ENCODE measurements at places on chromosomes 7 and 10.

GRCh38 chr10:61391281-61391680, 61.9 kb downstream of the TMEM26 start:
- no peaks in the 10 kb centered on the region for H3K27me3 ChIP-seq
- H3K4me1 ChIP-seq, result no peaks in the 10 kb centered on the region

GRCh38 chr10:103276896-103277712, at the start of gene INA:
INA (plus strand) TSS chr10:103277138; CDS start chr10:103277212, 74 bp downstream.
- H3K4me1 ChIP-seq, result no peaks in the 10 kb centered on the region
- peak within 1 kb of the TSS; percentile 41 for H3K4me3 ChIP-seq
- DNase-seq, result no peak
- H3K36me3 ChIP-seq, result no peaks in the 10 kb centered on the region
- H3K27ac ChIP-seq, result no peak within 1 kb of the TSS
- H3K27me3 ChIP-seq, result peaks cover 6% of the 10 kb centered on the region

DNA sequence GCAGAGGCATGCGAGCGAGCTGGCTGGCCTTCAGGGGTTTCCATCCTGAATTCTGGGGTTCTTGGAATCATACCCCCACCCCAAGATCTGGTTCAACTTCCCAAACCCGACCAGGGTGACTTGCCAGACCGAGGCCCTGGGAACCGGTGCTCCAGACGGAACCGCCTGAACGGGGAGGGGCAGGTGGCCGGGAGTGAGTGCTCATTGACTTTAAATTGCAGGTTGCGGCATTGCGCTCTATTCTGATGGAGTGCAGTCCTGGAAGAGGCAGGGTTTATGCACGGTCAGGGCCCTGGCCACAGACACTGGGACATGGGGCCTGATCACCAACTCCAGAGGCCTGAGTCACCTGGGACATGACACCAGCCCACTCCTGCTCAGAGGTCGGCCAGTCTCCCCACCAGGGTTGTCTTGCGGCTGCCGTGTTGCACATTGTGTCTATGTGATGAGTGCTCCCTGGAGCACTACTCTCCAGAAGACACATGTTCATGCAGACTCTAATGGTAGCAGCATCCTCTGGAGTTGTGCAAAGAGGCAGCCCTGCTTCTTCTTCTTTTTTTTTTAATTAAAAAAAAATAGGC, 5.8 kb upstream of the DDIT4 start:
- DNase-seq, result no peak
- H3K27ac ChIP-seq, result no peak overlapping the region
- H3K4me3 ChIP-seq, result no peak overlapping the region
- no peaks in the 10 kb centered on the region for H3K36me3 ChIP-seq
- H3K27me3 ChIP-seq, result no peaks in the 10 kb centered on the region

- H3K36me3 ChIP-seq, result no peaks in the 10 kb centered on the region
- H3K27ac ChIP-seq, result no peak overlapping the region
- DNase-seq, result no peak
- H3K4me3 ChIP-seq, result no peak overlapping the region
- peaks cover 3% of the 10 kb centered on the region for H3K27me3 ChIP-seq
Observed at GRCh38 chr7:116859323-116859722, 3.1 kb upstream of the CAPZA2 start.

- H3K4me3 ChIP-seq, result no peak overlapping the region
- DNase-seq, result no peak
- H3K36me3 ChIP-seq, result no peaks in the 10 kb centered on the region
- H3K27me3 ChIP-seq, result no peaks in the 10 kb centered on the region
- H3K27ac ChIP-seq, result no peak overlapping the region
Observed at GRCh38 chr10:19623321-19623720, 192.9 kb upstream of the PLXDC2 start.

GRCh38 chr7:88522771-88523293, 216.1 kb upstream of the STEAP4 start:
- DNase-seq, result no peak
- H3K4me3 ChIP-seq, result no peak overlapping the region
- no peak overlapping the region for H3K27ac ChIP-seq

DNA sequence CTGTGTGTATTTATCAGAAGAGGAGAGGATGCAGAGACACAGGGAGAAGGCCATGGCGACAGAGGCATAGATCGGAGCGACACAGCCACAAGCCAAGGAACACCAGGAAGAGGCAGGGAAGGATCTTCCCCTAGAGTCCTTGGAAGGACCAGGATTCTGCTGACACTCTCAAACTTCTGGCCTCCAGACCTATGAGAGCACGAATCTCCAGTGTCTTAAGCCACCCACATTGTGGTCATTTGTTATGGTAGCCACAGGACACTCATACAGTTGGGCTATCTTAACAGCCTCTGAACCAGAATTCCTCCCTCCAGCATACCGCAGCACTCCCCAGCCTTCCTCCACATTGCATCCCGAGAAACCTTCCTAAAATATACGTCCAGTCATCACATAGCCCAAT, 367.0 kb upstream of the MGMT start:
- DNase-seq, result no peak
- no peaks in the 10 kb centered on the region for H3K4me1 ChIP-seq
- H3K27ac ChIP-seq, result no peak overlapping the region
- H3K4me3 ChIP-seq, result no peak overlapping the region
- no peaks in the 10 kb centered on the region for H3K36me3 ChIP-seq

DNA sequence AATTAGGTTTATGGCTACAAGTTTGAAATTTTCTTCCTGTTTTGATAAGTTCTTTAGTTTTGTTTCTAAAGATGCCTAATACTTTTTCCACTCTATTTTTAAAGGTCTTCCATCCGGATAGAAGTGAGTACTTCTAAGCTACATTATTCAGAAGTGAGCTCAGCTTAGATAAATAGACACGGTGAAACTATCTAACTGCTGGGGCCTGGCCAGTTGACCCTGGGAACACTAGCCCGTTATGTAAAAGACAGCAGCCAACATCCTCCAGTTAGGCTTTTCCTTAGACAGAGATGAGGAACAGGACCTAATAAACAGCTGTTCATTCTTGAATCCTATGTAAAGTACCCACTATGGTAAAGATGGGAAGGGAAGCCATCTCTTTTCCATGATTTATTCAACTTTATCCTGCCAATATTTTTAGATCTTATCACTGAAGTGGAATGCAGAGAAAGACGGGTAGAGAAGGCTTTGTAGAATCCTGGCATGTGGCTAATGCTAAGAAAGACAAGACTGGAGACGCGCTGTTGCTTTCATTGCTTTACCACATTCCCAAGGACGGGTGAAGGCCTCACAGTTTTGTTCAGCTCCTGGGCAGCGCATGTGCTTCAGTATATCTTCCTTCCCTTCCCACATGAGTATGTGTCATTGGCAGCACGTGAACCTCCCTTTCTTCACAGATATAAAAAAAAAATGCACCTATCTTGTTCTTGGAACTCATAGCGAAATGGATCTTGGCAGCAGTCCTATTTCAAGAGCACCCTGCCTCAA, 340.0 kb upstream of the MEOX2 start:
- no peaks in the 10 kb centered on the region for H3K4me1 ChIP-seq
- H3K36me3 ChIP-seq, result no peaks in the 10 kb centered on the region
- H3K27me3 ChIP-seq, result no peaks in the 10 kb centered on the region
- no peak overlapping the region for H3K27ac ChIP-seq
- DNase-seq, result no peak

DNA sequence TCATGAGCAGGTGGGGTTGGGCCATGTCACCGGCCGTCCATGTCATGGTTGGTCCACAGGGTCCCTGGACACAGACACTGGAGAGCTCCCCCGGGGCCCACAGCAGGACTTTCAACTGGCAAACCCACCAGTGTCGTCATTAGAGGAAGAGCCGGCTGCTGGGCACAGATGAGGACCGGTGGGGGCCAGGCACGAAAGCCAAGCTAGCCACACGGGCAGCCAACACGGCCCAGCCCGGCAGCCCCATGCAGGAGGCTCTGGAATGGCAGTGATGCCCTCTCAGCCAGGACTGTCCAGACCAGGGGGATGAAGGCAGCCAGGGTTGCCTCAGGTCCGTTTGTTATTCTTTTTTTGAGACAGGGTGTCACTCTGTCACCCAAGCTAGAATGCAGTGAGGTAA, 21.1 kb upstream of the UNCX start:
- DNase-seq, result no peak
- no peak overlapping the region for H3K27ac ChIP-seq
- no peaks in the 10 kb centered on the region for H3K4me1 ChIP-seq
- H3K36me3 ChIP-seq, result no peaks in the 10 kb centered on the region

- H3K27ac ChIP-seq, result no peak overlapping the region
- H3K4me3 ChIP-seq, result no peak overlapping the region
- peaks cover 10% of the 10 kb centered on the region for H3K4me1 ChIP-seq
- H3K27me3 ChIP-seq, result no peaks in the 10 kb centered on the region
Observed at GRCh38 chr10:86226781-86227201, 139.8 kb downstream of the GRID1 start.

GRCh38 chr7:26311798-26312197, 20.1 kb downstream of the SNX10 start:
- H3K27ac ChIP-seq, result no peak overlapping the region
- no peak for DNase-seq
- no peaks in the 10 kb centered on the region for H3K27me3 ChIP-seq
- H3K4me3 ChIP-seq, result no peak overlapping the region
- H3K4me1 ChIP-seq, result peaks cover 4% of the 10 kb centered on the region

GRCh38 chr10:67119651-67120050, 193.8 kb downstream of the LRRTM3 start:
- no peak for DNase-seq
- no peaks in the 10 kb centered on the region for H3K36me3 ChIP-seq
- no peaks in the 10 kb centered on the region for H3K4me1 ChIP-seq
- H3K27me3 ChIP-seq, result no peaks in the 10 kb centered on the region
- H3K4me3 ChIP-seq, result no peak overlapping the region

DNA sequence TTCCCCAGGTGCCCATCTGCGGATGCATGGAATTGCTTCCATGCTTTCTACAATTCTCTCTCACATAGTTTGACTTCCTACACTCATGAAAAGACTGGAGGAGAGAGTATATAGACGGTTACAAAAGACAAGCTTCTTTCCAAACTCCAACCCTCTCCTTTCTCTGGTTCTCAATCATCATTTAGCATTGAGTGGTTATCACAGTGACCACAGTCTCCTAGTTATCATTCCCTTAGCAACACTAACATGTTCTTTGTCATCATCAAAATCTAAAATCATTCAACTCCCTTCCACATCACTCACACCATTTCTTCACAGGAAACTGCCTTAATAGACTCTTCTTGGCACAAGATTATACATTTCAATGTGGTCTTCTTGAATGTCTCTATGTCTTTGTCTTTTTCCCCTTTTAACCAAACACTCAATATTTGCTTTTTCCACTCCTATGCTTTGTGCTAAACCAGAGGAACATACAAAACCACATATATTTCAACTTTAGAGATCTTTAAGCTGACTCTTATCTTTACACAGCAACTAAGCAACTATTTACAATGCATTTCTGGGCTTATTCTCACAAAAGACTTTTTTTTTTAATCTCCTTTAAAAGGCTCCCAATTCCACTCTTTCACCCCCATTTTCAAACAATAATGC, 126.3 kb downstream of the CNOT4 start:
- H3K4me1 ChIP-seq, result no peaks in the 10 kb centered on the region
- H3K4me3 ChIP-seq, result no peak overlapping the region
- 0 out of 2 replicates have a peak, but pooled peaks cover 3% of the 10 kb centered on the region for H3K36me3 ChIP-seq
- H3K27ac ChIP-seq, result no peak overlapping the region

- H3K27ac ChIP-seq, result no peak overlapping the region
- no peaks in the 10 kb centered on the region for H3K36me3 ChIP-seq
- no peak overlapping the region for H3K4me3 ChIP-seq
- H3K4me1 ChIP-seq, result no peaks in the 10 kb centered on the region
- DNase-seq, result no peak
- no peaks in the 10 kb centered on the region for H3K27me3 ChIP-seq
Observed at GRCh38 chr10:132113766-132114365, 48.1 kb downstream of the JAKMIP3 start.

DNA sequence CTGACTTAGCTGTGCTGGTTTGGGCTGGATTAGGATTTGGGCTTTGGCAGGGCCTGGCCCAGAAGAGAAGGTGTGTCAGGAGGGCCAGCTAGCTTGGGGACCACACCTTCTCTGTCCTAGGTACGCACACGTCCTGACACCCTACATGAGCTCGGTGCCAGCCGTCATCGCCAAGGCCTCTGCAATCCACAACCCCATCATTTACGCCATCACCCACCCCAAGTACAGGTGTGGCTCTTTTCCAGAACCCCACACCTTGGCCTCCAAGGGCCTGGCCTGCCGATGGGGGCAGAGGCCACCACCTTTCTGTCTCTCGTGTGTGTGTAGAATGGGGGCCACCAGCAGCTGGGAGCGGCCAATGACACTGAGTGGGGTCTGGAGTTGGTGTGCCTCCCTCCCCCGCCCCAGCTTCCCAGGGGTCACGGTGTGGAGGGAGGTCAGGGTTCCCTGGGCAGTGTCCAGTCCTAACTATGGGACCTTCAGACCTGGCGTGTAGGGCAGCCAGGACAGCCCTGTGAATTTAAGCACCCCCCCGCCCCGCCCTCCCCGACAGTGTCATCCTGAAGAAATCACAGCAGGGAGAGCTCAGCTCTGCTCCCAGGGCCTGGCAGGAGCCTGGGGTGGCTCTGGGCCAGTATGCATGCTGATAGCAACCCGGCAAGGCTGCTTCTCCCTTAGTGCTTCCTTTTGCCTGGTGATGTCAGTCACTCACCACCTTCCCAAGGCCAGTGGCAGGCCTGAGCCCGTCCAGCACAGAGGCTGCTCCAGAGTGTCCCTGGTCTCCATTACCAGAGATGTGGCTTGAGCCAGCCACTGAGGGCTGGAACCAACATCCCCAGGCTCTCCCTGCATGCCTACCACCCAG, 6.9 kb upstream of the LDB3 start:
- no peaks in the 10 kb centered on the region for H3K27me3 ChIP-seq
- no peak overlapping the region for H3K4me3 ChIP-seq
- H3K27ac ChIP-seq, result no peak overlapping the region
- no peaks in the 10 kb centered on the region for H3K4me1 ChIP-seq

- H3K4me3 ChIP-seq, result no peak overlapping the region
- no peak overlapping the region for H3K27ac ChIP-seq
- DNase-seq, result no peak
- H3K4me1 ChIP-seq, result no peaks in the 10 kb centered on the region
Observed at GRCh38 chr7:97017192-97018125, 7.2 kb downstream of the DLX5 start.

DNA sequence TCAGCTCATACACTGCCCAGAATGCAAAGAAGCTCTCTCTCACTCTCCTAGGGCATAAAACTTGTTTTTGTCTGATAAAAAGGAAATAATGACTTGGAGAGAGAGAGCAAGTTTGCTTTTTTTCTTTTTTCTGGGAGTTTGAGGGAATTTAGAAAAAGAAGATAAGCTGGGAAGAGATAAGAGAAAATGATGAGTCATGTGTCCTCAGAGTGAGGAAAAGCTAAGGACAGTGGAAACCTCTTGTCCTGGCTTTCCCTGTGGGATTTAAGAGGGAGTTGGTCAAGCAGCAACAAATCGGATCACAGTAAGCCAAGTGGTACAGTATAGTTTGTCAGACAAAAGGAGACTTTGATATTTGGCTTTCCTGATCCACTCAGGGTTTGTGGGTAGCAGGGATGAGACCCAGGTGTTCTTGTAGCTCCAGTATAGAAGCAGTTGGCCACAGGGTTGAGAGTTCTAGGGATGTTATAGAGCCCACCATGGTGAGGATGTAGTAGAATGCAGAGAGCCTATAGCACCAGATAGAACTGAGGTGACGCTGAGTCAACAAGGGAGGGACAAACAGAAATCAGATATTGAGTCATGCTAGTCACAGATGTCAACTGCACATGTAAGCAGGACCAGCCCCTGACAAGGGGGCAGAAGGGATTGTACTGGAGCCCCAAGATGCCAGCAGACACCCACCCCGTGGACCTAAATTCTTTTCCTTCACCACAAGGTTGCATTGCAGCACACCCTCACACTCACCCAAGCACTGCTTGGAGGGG, 219.3 kb upstream of the TAC1 start:
- H3K4me1 ChIP-seq, result no peaks in the 10 kb centered on the region
- no peak for DNase-seq
- H3K4me3 ChIP-seq, result no peak overlapping the region
- H3K27me3 ChIP-seq, result no peaks in the 10 kb centered on the region
